ENCODE measurements at places on chromosomes 6 and 20.

- no peak for DNase-seq
Observed at GRCh38 chr20:61965606-61966491, 99.8 kb downstream of the TAF4 start.

DNA sequence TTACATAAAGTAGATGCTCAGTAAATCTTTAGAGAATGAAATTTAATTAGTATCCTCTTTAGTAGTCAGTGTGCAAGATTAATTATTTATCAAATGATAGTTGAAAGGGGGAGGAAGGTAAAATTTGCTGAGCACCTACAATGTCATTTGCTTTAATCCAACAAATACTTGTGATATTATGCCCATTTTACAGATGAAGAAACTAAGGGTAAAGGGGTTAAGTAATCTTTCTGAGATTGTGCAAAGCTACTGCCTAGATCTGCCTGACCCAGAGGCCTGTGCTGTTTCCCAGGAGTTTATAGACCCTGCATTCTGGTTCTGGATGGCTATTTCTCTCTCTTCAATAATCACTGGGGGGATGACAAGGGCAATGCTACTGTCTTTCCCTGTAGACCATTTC, 58.3 kb upstream of the BACH2 start:
- no peak for DNase-seq

DNA sequence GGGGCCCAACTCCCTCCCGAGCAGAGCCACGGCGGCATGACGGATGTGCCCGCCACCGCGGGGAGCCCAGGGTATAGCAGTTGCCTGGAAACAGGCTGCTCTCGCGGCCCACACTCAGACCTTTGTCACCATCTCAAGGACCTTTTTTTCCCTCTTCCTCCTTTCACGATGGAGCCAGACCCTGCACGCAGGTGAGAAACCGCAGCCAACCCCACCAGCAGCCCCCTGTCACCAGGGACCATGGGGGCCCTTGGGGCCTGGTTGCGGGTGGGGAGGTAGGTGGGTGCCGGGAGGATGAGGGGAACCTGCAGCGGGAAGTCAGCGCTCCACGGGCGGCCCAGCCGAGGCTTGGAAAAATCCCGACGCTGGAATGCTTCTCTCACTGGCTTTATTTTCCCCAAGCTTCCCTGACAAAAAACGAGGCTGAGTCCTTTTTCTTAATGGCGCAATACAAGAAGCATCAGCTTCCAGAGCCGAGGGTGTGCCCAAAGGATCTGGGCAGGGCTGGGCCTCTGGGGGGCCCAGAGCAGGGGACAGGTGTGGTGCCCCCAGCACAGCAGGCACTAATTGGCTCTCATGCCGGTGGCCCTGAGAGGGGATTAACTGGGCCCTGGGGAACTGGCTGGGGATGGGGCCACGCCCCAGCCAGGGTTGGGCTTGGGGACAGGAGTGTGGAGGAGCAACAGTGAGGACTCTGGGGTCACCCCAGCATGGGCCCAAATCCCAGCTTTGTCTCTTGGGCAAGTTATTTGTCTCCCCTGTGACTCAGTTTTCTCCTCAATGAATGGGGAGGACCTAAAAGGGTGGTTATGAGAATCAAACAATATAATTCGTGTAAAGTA, 23.9 kb downstream of the NOL4L start:
- DNase-seq, result peak; percentile 39

DNA sequence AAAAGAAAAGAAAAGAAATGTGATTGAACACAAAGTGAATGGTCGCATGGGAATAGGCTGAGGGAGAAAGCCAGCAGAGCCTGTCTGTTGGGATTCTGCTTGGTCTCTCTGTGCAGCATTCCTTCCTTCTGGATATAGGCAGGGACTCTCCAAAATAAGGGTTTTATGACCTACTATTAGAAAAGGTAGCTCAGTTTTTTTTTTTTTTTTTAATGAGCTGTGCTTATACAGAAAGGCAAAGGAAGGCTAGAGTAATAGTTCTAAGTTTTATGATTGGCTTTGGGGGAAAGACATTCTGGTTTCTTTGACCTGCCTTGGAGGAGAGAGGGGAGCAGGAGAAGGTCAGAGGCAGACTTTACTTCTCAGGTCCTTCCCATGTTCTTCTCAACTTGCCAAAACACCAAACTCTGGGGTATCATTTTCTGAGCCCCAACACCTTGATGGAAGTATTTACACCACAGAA, 18.8 kb upstream of the IER3 start:
- DNase-seq, result no peak

DNA sequence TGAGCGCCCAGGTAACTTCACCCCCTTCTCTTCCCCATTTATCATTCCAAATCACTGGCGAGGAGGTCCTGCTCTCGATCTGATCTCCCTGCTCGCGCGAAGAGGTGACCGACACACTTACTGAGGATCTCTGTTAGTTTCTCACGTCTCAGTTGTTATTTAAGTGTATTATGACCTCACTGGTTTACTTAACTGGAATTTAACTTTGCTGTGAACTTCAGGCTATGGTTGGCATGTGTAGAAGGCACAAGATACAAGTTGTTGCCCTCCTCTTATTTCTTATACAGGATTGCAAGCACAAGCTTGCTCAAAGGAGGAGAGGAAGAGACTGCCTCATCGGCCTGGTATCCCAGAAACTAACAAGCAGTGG, 1.2 kb downstream of the RNF217 start:
- DNase-seq, result no peak

DNA sequence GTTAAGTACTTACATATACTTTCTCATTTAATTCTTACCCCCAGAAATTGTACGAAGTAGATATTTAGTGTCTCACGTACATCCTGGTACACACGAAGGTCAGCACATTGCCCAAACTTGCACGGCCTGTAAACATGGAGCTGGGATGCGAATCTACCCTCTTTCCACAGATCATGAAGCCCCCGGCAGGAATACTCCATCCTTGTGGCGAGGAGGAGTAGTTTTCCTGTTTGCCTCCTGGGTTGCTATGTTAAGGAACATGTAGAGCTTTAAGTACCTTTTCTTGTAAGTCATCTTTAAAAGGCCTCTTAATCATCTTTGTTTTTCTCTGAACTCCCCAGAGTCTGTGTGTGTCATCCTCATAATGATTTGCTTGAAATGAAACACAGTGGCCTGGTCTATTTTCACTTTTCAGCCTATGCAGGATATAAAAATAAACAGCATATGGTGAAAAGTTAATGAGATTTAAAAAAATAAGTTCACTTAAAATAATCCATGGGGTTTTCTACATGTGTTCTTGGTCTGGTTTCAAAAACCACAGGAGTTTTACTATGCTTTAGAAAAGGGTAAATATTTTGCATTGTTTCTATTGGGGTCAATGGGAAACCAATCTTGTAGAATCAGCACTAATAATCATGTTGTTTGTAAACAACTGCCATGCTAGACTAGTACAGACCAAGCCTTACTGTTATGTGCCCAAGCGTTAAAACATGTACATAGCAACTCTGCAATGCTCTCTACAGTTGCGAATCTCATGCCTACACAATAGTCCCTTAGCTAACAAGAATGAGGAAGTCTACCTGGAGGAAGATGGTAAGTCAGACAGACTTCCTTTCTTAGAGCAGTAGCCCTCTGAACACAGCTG, 9.3 kb upstream of the ARID1B start:
- no peak for DNase-seq

DNA sequence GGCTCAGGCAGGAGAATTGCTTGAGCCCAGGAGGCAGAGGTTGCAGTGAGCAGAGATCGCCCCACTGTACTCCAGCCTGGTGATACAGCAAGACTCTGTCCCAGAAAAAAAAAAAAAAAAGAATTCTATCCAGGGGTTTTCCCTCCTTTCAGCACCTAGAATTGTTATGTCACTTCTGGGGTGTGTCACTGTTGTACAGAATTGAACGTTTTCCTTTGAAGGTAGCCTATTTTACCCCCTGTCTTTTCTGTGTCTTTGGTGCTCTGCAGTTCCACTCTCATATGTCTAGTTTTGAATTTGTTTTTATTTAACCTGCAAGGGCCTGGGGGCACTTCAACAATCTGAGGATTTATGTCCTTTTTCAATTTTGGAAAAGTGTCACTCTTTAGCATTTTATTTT, 19.3 kb upstream of the ARID1B start:
- DNase-seq, result no peak

DNA sequence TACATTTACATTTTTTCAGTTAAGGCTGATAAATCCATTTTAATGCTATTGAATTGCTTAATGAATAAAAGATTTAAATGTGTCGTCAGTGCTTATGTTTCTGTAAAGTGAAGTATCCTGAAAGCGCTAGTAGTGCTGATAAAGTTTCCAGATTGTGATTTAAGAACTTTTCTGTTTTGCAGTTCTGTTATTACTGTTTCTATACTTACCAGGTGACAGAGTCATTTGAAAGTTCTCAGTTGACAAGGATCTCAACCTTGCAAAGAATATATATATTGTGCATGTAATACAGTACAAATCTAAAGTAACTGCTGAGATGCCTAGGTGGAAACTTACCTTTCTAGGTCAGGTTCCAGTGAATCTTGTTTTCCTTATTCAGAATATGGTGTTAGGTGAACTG, 201.8 kb downstream of the ARID1B start:
- no peak for DNase-seq

DNA sequence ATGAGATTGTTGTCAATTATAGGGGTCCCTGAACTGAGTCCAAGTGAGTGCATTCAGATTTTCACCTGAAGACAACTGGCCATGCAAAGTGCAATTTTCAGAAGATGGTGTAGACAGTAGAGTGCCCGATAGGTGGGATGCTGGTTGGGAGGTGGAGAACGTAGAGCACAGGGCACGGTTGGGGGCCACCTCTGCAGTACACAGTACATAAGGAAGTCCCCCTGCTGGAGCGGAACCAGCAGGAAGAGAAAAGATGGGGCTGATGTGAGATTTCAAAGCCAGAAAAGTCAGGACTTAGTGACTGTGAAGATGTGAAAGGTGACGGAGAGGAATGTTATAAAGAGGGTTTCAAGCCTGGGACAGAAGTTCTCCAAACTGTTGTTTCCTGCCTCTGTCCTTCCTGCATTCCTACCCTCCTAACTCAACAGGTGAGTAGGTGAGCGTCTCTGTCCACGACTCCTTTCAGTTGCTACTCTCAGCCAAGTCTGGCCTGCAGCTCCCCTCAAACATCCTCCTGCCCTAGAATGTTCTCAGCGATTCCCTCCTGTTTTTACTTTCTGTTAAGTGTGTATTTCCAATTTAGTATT, 330.8 kb downstream of the PRL start:
- no peak for DNase-seq

GRCh38 chr20:35578469-35578868, 36.6 kb downstream of the ERGIC3 start:
- DNase-seq, result no peak

- DNase-seq, result no peak
Observed at GRCh38 chr20:7695635-7696034, 244.6 kb downstream of the HAO1 start.

DNA sequence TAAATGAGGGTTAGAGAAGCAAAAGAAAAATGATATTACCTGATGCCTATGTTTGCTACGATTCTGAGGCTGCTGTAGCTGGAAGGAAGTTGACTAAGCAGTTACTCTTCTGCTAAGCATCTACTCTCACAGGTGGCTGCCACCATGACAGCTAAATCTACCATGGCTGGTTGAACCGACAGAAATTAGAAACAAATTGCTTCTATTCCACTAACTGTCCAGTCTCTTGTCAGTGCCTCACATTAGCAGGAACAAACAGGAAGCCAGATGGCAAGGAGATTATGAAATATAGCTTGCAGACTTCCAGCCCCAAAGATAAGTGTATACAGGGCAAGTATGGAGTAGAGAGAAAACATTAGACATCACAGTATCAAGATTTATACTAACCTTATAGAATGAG, 59.4 kb upstream of the TMEM200A start:
- DNase-seq, result no peak

GRCh38 chr20:10558635-10559187, 115.1 kb downstream of the JAG1 start:
- peak; percentile 41 for DNase-seq

GRCh38 chr20:57702521-57702920, 7.3 kb downstream of the PMEPA1 start:
- no peak for DNase-seq

GRCh38 chr6:168908887-168909286, 344.8 kb downstream of the THBS2 start:
- DNase-seq, result no peak

GRCh38 chr6:166721576-166721975, 94.5 kb upstream of the RPS6KA2 start:
- DNase-seq, result no peak

GRCh38 chr6:135067911-135068310, 13.3 kb upstream of the HBS1L start:
- DNase-seq, result no peak

GRCh38 chr20:44572551-44573500, 9.6 kb upstream of the PKIG start:
- DNase-seq, result no peak

GRCh38 chr20:5080384-5080877, 39.3 kb downstream of the PCNA start:
- DNase-seq, result no peak

DNA sequence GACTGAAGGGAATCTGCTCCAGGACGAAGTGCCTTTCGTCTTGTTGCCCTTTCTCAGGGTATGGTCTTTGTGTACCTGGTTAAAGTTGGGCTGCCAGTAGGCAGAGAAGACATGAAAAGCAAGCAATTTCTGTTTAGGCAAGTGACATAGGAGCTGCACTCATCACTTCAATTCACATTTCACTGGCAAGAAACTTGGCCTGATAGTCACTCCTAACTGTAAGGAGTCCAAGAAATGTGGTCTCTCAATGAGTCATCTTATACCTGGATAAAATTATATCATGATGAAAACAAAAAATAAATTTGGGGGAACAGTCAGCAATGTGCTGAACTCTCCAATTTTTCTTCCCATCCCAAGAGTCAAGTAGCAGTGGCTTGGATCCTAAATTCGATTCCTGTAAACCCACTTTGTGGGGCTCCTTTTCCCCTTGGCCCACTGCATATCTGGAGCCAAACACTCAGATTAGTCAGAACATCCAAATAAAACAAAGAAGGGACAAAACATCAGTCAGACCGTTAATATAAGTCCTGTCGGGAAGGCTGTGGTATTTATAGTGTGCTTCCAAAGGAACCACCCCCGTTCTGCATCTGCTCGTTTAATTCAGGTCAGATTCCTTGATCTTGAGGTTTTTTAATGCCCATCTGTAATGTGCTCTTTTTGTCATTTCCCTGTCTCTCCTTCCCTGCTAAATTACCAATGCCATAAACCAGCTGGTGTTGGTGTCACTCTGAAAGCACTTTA, 5.0 kb upstream of the GABRR1 start:
- DNase-seq, result no peak

GRCh38 chr6:14555804-14556203, 438.2 kb downstream of the CD83 start:
- DNase-seq, result no peak

DNA sequence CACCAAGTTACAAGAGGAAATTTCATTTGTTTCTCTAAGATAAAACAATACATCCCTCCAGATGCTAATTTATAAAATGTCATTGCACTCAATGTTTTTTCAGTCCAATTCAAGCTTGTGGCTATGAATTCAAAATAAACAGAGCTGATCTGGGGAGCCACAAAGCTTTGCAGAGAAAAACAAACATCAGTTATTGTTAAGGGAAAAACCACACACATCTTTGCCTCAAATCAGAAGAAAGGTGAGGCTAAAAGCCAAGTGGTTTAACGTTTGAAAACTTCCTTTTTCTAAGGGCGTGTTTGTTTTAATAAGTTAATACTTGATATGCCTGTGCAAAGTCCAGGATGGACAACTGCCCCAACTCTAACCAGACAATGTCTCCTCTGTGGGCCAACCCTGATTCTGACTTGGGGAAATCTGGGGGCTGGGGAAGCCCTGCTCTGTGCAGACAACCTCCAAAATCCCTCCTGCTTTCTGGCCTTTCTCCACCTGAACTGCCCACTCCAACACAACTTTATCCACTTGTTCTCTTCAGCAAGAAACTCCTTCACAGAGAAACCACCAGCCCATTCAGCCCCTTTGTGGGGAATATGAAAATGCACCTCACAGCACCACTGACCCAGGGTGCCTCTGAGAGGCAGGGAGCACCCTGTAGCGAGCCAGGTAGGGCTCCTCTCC, 44.6 kb upstream of the NT5E start:
- no peak for DNase-seq
